ENCODE measurements at places on chromosomes 2 and 18.
A peak's percentile ranks its signal among the peaks of the same experiment; 100 is the strongest.

DNA sequence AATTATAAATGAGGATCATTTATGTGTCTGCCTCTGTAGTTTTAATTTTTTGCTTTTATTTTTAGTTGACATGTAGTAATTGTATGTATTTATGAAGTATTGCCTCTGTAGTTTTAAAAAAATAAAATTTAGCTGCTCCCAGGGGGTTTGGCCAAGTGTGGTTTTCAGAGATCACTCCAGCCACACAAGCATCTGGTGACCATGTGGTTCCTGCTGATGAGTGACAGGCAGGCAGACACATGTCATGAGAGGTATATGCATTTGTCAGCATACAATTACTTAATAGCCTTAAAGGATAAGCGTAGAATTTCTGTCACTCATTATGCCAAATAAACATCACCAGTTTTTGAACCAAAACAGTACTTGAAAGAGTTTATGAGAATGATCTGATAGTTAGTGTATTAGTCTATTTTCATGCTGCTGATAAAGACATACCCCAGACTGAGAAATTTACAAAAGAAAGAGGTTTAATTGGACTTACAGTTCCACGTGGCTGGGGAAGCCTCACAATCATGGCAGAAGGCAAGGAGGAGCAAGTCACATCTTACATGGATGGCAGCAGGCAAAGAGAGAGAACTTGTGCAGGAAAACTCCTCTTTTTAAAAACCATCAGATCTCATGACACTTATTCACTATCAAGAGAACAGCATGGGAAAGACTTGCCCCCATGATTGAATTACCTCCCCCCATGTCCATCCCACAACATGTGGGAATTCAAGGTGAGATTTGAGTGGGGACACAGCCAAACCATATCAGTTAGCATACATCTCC, 29.6 kb downstream of the MREG start:
- no peak for DNase-seq

GRCh38 chr18:74197705-74198341, 49.5 kb downstream of the TIMM21 start:
- peak; percentile 80 for DNase-seq

GRCh38 chr2:145849466-145849865, 1329.5 kb upstream of the ZEB2 start:
- no peak for DNase-seq

GRCh38 chr2:186717320-186718007, 23.6 kb downstream of the FAM171B start:
- no peak for DNase-seq

- no peak for DNase-seq
These were observed 443.9 kb upstream of the MYT1L start for GRCh38 chr2:2775018-2775417.

- no peak for DNase-seq
These were observed 276.1 kb downstream of the RIT2 start for GRCh38 chr18:42839408-42839807.

GRCh38 chr2:176907341-176907740, 305.3 kb upstream of the HNRNPA3 start:
- no peak for DNase-seq

DNA sequence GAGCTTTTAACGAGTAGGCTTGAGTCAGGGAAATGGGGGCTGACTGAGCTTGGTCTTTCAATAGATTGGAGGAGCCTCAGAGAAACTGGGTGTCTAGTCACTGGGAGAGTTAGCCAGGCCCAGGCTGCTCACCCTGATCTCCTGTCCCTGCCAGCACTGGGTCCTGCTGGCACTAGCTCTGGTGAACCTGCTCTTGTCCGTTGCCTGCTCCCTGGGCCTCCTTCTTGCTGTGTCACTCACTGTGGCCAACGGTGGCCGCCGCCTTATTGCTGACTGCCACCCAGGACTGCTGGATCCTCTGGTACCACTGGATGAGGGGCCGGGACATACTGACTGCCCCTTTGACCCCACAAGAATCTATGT, 720 bp downstream of the KRTCAP3 start:
- no peak for DNase-seq

GRCh38 chr18:8760984-8761383, 55.6 kb downstream of the MTCL1 start:
- no peak for DNase-seq

GRCh38 chr18:32576296-32576916, 105.7 kb upstream of the GAREM1 start:
- no peak for DNase-seq

DNA sequence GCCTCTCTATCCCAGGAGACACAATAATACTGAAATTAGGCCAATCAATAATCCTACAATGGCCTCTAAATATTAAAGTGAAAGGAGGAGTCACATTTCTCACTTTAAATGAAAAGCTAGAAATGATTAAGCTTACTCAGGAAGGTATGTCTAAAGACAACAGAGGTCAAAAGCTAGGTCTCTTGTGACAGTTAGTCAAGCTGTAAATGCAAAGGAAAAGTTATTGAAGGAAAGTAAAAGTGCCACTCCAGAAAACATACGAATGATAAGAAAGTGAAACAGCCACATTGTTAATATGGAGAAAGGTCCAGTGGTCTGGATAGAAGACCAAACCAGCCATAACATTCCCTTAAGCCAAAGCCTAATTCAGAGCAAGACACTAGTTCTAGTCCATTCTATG, 9.5 kb downstream of the SESTD1 start:
- no peak for DNase-seq

DNA sequence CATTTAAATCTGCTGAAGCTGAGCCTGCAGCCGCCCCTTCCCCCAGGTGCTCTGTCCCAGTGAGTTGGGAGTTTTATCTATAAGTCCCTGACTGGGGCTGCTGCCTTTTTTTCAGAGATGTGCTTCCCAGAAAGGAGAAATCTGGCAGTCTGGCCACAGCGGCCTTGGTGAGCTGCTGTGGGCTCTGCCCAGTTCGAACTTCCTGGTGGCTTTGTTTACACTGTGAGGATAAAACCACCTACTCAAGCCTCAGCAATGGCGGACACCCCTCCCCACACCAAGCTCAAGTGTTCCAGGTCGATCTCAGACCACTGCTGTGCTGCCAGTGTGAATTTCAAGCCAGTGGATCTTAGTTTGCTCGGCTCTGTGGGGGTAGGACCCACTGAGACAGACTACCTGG, 97.3 kb downstream of the ACAA2 start:
- DNase-seq: no peak

DNA sequence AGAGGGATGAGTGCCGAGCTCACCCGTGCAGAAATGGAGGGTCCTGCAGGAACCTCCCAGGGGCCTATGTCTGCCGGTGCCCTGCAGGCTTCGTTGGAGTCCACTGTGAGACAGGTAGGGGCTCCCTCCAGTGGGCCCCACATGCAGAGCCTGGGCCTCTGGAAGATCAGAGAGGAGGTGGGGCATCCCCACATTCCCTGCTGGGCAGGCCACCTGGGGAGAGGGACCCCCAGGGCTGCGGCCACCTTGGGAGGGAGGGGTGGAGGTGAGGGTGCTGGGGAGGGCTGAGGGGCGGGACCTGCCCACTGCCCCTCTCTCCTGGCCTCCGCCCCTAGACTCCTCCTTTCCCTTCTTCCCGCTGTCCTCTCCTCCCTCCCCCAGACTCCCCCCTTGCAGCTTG, 38.5 kb downstream of the MTERF4 start:
- no peak for DNase-seq

DNA sequence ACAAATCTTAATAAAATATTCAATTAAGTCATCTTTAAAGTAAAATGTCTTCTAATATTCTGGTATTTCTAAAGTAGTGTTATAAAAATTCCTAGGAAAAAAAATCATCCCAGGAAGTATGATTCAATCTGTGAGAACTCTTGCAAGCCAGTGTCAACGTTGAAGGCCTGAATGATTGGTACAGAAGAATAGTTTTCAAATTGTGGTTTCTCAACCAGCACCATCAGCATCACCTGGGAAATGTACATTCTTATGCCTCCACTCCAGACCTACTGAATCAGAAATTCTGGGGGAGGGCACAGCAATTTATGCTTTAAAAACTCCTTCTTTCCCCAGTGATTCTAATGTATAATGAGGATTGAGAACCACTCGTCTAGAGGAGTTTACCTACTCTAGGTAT, 62.3 kb upstream of the C2orf15 start:
- no peak for DNase-seq

- DNase-seq: no peak
These were observed 158.4 kb downstream of the ATP9B start for GRCh38 chr18:79227621-79228020.

GRCh38 chr18:12377556-12378197, 650 bp upstream of the AFG3L2 start:
- no peak for DNase-seq

GRCh38 chr18:63016270-63016669, 300.9 kb downstream of the PHLPP1 start:
- DNase-seq: no peak

DNA sequence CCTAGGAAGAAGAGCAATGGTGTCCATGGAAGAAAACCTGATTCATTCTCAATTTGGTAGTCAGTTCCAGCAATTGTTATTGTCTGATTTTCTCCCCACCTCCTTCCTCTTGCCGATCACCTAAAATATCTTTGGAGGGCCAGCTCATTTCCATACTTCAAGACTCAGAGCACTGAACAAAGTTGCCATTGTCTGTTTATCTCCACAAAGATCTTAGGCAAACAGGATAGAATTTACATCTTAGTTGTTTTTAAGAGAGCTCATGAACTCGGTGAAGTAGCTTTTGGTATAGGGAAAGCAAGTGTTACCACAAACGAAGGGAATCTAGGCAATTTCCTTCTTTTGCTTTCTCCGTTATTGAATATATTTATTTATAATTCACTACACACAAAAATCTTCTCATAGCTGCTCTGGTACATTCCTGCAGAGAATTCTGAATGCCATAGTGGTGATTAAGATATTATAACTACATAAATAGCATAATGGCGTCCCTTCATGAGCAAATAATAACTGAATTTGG, 41.5 kb upstream of the CHST9 start:
- DNase-seq: no peak

GRCh38 chr2:217478831-217479455, 523.9 kb downstream of the TNS1 start:
- DNase-seq: no peak

DNA sequence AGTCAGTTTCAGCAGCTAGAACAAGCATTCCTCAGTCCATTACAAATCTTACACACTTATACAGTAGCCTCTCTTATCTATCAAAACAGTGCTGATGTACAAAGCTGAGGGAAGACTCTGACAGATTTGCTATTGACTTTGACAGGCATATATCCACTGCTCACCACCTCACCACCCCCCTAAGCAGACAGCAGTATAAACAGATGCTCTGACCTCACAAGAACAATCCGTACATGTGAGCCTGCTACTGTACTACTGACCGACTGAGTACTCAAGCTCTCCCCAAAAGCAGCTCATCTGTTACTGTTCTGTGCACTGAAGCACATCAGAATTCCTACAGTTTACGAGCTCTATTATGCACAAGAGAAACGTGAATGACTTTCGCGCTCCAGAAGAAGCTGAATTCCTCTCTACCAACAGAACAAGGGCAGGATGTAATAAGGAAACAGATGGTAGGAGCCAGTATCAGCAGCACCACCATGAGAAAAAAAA, 95.6 kb upstream of the PDE1A start:
- DNase-seq: no peak
